Liver (tissue), 10 donors: ENCODE measurements at places on chromosomes 2 and 18. TPM values are rescaled to one million over a fixed set of nuclear protein-coding genes. Genes with fewer than 3 reads are reported as not detected.

DNA sequence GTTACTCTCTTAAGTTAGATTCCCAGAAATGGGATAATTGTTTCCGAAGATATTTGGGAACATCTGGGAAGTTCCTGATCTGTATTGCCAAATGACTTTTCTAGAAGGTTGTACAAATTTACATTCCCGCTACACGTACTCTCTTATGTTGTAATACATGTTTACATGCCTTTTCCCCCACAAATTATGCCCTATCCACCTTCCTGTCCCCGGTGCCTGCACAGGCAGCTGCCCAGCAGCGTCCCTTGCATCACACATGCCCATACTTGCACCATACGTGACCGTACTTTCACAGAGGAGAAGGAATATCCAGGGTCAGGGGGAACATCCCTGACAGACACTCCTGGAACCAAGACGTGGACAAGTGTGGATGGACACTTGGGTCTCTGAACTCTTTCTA, 24.2 kb upstream of the KLF11 start:
- no peak for DNase-seq

DNA sequence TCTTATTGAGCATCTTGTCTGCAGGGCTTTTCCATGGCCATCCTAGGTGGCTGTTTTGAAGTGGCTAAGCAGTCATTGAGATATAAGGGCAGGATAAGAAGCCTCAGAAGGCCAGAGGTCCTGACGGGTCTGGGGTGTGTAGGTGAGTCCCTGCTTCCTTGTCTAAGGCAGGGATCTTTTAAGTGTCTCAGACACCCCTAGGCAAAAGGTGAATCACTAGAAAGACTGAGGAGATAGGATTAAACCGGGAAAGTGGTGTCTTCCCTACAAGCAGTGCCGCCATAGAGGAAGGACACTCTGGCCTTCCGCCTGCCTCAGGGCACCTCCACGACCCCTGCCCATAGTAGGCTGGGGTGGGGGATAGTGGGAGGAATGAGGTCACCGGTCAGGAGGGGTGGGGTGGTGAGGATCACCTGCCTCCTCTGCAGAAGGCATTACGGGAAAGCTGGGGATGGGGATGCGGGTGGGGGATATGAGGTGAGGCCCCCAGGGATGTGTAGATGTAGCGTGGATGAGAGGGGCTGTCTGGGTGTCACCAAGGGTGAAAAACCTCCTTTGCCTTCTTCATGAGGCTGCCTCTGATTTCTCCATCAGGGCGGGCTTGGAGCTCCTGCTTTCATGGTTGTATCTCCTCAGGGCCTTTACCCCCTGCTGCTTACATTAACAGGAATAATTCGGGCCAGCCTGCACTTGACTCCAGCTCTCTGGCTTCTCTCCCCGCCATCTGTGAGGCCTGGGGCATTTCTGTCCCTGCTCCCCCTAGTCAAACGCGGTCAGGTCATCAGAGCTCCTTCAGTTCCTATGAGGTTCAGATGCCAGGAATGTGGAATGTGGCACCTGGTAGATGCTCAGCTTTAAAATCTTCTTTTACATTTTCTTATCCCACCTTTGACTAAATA, 244.0 kb downstream of the DYSF start:
- no peak for DNase-seq

- DNase-seq: peak; percentile 36
These were observed 1.0 kb upstream of the STRN start for GRCh38 chr2:36967236-36967876.

DNA sequence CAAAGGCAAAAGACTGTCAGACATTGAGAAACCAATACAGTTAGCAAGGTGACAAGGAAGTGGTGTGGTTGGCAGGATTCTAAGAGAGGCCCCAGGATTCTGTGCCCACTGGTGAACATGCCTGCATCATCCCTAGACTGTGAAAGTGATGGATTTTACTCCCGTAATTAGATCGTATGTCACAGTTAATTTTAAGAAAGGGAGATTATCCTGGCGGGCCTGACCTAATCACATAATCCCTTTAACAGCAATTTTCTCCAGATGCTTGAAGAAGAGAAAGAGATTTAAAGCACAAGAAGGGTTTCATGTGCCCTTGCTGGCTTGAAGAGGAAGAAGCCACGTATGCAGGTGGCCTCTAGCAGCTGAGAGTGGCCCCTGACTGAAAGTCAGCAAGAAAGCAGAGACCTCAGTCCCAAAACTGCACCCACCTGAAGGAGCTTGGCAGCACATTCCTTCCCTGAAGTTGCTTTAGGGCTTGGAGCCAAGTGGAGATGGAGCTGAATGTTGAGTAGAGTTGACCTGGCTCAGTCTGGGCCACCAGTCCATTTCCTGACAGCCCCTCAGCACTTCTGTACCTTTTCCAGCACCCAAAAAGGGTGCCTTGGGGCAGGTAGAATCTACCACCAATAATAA, 49.1 kb downstream of the GTF3C3 start:
- no peak for DNase-seq

DNA sequence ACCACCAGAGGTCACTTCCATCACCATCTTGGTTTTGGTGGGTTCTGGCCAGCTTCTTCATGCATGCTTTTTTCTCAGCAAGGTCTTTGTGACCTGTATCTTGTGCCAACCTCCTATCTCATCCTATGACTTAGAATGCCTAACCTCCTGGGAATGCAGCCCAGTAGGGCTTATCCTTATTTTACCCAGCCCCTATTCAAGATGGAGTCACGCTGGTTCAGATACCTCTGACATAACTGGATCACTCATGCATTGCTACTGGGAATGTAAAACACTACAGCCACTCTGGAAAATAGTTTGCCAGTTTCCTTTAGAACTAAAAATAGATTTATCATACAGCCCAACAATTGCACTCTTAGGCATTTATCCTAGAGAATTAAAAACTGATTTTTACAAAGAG, 219.2 kb downstream of the IRS1 start:
- DNase-seq: no peak

GRCh38 chr2:117760916-117761315, 53.6 kb upstream of the DDX18 start:
- no peak for DNase-seq

- DNase-seq: peak; percentile 74
These were observed 20.2 kb upstream of the TUBB6 start for GRCh38 chr18:12287684-12288402.

DNA sequence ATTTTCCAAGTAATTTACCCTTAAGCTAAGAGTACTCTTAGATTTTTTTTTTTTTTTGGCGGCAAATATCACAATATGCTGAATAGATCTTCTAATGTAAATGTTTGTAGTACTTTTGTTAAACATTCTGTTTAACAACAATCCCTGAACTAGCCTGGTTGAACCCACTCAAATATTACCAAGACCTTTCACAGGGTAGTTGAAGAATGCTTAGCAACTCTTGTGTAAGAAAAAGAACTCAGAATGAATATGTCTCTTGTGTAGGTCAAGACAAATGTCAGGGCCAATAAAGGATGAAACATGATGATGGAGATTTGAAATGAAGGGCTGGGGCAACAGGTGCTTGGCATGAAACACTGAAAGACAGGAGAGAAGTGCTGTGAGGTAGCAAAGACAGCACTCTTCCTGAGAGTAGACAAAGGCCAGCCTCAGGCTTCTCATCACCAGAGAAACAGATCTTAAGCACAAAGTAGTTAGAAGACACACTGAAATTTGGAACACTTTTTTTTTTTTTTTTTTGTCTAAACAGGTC, 597.3 kb downstream of the ERBB4 start:
- no peak for DNase-seq

GRCh38 chr2:61173116-61173515, 11.1 kb downstream of the C2orf74 start:
- no peak for DNase-seq

DNA sequence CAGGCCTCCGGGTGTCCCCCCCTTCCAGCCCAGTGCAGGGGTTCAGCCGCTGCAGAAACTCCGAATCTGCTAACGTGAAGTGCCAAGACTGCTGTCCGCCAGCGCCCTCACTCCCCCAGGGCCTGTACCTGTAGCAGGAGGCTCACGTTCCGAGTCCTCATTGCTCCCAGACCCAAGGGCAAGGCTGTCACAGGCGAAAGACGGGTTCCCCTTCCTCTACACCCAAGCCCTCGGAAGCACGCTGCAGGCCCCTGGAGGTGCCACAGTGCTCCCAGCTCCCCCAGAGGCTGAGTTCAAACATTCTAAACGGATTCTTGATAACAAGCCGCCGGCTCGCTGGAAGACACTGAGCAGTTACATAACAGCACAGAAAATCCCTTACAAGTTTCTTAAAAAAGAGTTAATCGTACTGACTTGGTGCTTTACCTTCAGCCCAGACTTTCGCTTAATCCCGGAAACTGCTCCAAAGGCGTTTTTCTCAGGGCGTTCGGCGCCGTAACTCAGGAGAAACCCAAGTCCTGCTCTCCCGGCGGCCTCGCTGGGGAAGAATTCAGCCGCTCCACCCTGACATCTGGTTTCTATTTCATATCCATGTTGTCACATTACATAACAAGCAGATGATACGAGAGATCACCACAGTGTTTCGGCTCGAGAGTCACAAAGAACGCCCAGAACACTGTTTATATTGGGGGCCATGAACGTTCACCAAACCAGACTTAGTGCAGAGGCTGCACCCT, 92.0 kb downstream of the HDAC4 start:
- no peak for DNase-seq

The KLHL30 gene
- polyA plus RNA-seq: not detected

The TCF7L1 gene
- polyA plus RNA-seq: 6.0 TPM

The RAPGEF4 gene
- 7.5 TPM for polyA plus RNA-seq

The KCNF1 gene
- polyA plus RNA-seq: not detected

The HOXD8 gene
- 0.06 TPM for polyA plus RNA-seq
